ENCODE measurements at places on chromosomes 1 and 21.

DNA sequence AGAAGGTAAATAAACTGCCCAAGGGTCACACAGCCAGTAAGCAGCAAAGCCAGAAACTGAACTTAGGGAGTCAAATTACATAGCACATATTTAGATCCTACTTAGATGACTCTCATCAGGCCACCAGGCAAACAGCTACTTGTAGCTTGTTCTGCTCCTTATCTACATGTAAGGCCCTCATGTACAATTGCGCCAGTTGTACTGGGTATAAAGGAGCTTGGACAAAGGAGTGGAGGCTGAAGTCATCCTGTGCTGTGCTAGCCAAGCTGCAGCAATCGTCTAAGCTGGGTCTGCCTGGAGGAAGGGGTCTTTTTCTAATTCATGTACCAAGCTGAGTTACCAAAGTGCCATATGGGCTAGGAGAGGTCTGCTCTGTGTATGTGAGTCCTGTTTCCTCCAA lies 12.8 kb downstream of the ETNK2 start:
- DNase-seq, result no peak

DNA sequence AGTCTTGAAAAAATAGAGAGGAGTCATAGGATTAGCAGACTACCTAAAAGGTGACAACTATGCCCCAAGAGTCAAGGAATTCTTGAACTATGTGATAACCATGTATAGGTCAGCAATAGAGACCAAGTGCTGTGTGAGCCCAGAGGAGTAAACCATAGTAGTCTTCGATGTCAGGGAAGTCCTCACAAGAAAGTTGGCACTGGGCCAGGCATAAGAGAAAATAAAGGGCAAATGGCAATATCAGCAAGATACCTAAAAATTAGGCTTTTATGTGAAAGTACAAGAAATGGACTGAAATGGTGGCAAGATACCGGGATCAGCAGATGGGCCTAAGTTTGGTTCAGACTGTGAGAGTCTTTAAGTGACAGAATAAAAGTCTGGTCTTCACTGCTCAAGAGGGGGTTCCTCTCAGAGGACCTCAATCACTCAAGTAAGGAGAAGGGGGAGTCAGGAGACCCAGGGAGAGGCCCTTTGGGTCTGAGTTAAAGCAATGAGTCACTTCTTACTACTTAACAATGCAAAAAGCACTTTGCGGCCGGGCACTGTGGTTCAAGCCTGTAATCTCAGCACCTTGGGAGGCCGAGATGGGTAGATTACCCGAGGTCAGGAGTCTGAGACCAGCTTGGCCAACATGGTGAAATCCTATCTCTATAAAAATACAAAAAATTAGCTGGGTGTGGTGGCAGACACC lies 95.0 kb downstream of the TEX35 start:
- no peak for DNase-seq

GRCh38 chr1:221667504-221667903 lies 74.4 kb downstream of the DUSP10 start:
- no peak for DNase-seq

DNA sequence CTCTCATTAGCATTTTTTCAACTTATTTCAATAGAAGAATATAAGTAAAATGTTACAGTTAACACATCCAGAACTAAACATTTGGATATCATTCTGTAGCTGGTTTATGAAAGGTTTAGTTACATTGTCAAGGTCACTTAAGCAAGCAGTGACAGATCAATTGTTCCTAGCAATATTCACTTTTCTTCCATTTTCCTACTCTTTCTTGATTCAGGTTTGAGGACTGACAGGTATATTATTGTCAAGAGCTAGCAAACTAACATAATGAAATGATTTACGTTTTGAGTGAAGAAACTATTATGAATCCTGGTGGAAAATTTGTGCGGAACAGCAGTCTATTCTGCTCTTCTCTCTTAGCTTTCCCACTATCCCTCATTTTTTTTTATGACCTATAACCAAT lies 220.4 kb upstream of the ADGRL4 start:
- DNase-seq, result no peak

DNA sequence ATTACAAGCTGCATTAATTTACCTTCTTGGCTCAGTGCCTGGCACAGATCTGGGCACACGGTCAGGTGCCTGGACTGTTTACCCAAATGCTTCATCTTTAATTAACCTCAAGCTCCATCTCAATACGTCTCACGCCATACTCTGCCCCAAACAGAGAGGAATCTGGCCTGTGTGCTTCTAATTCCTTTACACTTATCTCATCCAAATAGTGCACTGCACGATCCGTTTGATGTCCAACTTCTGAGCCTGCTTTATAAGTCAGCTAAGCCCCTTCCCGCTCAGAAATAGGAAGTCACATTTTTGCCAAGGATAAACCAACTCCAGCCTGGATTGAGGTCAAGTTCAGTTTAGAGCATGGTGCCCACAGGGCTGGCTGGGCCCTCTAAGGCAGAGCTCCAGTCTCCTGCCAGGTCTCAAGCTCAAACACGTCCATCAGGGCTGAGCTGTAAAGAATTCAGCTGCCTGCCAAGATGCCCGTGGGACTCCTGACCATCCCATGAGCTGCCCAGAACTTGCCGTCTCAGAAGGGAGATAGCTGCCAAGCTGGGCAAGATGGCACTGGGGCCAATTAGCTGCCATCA lies 233.5 kb downstream of the TRABD2B start:
- no peak for DNase-seq

DNA sequence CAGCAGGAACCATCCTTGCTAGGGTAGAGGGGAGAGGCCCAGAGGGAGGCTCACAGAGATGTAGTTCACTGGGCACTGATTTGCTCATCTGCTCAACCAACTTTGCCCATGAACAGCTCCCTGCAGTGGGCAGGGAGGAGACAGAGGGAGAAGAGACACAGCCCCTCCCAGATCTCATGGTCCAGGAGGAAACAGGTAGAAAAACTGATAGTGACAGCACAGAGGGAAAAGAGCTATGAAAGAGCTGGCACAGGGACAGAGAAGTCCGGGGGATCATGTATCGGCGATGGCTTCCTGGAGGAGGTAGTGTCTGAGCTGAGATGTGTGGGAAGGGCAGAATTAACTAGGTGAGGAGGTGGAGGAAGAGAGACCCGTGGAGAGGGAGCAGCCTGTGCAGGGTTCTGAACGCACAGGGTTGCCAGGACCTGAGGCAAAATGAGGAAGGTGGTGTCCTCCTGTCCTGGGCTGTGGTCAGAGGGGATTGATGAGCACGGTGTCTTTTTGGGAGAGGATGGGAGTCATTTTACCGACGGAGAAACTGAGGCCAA lies 85.9 kb downstream of the PTPRU start:
- no peak for DNase-seq

- no peak for DNase-seq
These were observed 88.9 kb upstream of the ARHGAP29 start for GRCh38 chr1:94326329-94326728.

DNA sequence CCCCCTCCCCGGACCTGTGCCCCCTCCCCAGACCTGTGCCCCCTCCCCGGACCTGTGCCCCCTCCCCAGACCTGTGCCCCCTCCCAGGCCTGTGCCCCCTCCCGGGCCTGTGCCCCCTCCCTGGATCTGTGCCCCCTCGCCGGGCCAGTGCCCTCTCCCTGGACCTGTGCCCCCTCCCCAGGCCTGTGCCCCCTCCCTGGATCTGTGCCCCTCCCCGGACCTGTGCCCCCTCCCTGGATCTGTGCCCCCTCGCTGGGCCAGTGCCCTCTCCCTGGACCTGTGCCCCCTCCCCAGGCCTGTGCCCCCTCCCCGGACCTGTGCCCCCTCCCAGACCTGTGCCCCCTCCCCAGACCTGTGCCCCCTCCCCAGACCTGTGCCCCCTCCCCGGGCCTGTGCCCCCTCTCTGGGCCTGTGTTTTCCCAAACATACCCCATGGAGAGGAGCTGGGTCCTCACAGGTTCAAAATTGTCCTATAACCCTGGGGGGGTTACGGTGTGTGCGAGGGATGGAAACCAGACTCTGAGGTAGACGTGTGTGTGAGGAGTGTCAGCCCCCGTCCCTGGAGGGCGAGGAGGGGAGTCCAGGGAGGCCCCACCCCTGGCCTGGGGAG lies 47.6 kb upstream of the POFUT2 start:
- DNase-seq, result no peak

- no peak for DNase-seq
These were observed 6.8 kb upstream of the SFN start for GRCh38 chr1:26856181-26856580.

DNA sequence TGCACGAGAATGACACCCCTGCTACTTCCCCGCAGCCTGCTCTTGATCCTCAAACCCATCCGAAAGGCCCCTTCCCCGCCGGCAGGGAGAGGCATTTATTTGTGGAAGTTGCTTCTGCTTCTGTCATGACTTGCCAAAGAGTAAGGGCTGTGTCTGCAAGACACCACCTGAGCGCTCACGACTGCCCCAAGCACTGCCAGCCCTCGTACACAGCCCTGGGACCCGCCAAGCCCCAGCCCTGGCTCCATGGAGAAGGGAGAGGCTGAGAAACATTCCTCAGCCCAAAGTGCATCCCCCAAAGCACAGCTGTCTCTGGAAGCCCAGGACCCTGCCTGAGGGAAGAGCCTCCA lies 6.3 kb upstream of the TPRG1L start:
- no peak for DNase-seq

DNA sequence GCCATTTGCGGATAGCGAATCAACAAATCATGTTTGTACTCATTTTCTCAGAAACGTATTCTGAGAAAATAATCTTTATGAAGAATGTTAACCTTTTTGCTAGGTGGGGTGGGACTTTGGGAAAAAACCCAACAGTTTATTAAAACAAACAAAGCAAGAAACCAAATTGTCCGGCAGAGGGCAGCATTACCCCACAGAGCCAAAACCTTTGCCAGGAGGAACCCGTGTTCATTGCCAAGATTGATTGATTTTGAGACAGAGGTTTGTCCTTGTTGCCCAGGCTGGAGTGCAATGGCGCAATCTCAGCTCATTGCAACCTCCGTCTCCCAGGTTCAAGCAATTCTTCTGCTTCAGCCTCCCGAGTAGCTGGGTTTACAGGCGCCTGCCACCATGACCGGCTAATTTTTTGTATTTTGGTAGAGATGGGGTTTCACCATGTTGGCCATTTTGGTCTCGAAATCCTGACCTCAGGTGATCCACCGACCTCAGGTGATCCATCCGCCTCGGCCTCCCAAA lies 70.8 kb upstream of the RHOU start:
- DNase-seq, result peak; percentile 39

- DNase-seq, result peak; percentile 42
These were observed 25.7 kb downstream of the PRMT2 start for GRCh38 chr21:46661211-46661625.

DNA sequence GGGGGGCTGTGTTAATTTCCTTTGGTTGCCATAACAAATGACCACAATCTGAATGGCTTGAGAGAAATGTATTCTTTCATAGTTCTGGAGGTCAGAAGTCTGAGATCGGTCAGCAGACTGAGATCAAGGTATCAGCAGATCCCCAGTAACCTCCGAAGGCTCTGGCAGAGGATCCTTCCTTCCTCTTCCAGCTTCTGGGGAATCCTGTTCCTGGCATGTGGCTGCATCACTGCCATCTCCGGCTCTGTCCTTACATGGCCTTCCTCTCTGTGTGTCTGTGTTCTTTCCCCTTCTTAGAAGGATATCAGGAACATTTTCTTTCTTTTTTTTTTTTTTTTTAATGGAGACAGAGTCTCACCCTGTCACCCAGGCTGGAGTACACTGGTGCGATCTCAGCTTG lies 25.8 kb downstream of the ACTL8 start:
- no peak for DNase-seq

DNA sequence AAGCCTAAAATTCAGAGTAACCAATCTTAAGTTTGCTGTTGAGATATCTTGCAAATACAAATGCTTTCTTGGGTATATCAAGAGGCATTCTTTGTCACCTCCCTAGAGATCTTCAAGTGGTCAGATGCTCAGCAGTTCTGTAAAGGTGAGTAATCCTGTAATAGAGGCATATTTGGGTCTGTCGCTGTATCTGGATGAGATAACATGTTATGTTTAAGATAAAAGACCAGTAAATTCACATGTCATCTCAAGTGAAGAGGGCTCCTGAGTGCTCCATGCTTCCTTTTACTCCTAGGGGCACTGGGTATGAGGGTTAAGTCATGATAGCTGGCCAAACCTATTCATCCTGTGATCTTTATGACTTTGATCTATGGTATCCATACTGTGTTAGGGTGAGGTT lies 7.5 kb downstream of the CR2 start:
- no peak for DNase-seq

GRCh38 chr1:211375146-211375818 lies 48.6 kb downstream of the TRAF5 start:
- DNase-seq, result no peak

GRCh38 chr1:47439017-47439818 lies 1.4 kb downstream of the FOXD2 start:
- no peak for DNase-seq

- peak; percentile 77 for DNase-seq
These were observed 1.1 kb downstream of the DFFB start for GRCh38 chr1:3858231-3858981.

DNA sequence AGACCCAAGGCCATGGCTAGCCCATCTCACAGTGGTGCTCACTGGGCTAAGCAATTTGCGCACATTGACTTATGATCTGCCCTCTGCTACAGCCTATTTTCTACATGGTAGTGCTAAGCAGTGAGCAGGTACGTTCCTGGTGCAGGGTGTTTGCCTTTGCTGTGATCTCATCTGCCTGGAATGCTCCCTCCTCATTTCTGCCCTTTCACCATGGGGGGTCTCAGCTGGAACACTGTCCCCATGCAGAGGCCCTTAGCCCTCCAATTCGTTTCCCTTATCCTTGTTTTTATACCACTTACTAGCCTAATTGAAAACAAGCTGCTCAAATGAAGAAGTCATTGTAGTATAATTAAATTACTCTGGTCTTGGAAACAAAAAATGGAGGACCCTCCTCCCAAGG lies 2.0 kb upstream of the B3GALT5 start:
- DNase-seq, result no peak

GRCh38 chr1:246492611-246493245 lies 14.4 kb downstream of the SMYD3 start:
- DNase-seq, result peak; percentile 68

DNA sequence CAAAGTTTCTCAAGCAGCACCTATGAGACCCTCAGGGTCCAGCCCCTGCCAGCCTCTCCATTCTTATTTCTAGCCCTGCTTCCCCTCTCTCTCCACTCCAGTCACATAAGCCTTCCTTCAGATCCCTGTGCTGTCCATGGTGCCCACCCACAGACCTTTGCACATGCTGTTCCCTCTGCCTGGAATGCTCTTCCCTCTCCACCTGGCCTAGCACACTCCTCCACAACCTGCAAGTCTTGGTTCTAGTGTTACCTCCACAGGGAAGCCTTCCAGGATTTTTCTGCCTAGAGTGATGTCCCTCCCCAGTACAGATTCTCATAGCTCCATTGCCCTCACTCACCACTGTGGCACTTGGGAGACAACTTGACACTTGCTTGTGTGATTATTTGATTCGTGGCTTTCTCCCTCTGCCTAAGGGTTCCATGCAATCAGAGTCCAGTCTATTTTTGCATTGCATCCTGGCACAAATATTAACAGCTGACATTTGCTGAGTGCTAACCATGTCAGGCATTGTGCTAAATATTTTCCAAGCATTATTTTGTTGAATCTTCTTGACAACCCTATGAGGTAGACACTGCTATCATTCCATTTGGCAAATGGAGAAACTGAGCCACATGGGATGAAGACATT lies 127.3 kb downstream of the SYF2 start:
- DNase-seq, result no peak

- no peak for DNase-seq
These were observed 12.5 kb upstream of the TNNI3K start for GRCh38 chr1:74222701-74223100.

GRCh38 chr1:207873055-207873890 lies 37.7 kb downstream of the CD34 start:
- no peak for DNase-seq

All from nucleus accumbens (tissue), 56 donors.